ENCODE measurements at places on chromosomes 1 and 21. TPM values are rescaled to one million over a fixed set of nuclear protein-coding genes. Genes with fewer than 3 reads are reported as not detected.

GRCh38 chr1:217059401-217059800, 336.2 kb upstream of the ESRRG start:
- no peak for DNase-seq
- H3K27ac ChIP-seq = no peak overlapping the region
- H3K4me1 ChIP-seq = no peaks in the 10 kb centered on the region
- no peak overlapping the region for H3K4me3 ChIP-seq
- H3K27me3 ChIP-seq = no peaks in the 10 kb centered on the region

DNA sequence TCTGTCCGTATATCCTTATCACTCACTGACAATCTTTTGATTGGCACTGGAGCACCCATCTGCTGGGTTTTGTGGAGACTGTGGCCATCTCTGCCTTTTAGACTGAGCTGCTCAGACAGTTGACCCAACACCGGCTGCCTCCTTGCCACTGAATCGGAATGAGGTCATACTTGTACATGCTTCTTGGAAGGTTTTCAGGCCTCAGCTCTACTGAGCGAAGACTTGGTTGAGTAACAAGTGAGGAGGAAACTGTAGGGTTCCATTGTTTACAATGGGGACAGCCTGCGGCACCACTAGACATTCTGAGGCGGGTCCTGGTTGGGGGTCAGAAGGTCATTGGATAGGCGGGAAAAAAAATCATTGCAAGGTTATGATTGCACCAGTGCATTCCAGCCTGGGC, 320.3 kb downstream of the KIF26B start:
- H3K4me3 ChIP-seq = no peak overlapping the region
- H3K27me3 ChIP-seq = peaks cover 21% of the 10 kb centered on the region
- no peak overlapping the region for H3K27ac ChIP-seq
- no peak for DNase-seq

DNA sequence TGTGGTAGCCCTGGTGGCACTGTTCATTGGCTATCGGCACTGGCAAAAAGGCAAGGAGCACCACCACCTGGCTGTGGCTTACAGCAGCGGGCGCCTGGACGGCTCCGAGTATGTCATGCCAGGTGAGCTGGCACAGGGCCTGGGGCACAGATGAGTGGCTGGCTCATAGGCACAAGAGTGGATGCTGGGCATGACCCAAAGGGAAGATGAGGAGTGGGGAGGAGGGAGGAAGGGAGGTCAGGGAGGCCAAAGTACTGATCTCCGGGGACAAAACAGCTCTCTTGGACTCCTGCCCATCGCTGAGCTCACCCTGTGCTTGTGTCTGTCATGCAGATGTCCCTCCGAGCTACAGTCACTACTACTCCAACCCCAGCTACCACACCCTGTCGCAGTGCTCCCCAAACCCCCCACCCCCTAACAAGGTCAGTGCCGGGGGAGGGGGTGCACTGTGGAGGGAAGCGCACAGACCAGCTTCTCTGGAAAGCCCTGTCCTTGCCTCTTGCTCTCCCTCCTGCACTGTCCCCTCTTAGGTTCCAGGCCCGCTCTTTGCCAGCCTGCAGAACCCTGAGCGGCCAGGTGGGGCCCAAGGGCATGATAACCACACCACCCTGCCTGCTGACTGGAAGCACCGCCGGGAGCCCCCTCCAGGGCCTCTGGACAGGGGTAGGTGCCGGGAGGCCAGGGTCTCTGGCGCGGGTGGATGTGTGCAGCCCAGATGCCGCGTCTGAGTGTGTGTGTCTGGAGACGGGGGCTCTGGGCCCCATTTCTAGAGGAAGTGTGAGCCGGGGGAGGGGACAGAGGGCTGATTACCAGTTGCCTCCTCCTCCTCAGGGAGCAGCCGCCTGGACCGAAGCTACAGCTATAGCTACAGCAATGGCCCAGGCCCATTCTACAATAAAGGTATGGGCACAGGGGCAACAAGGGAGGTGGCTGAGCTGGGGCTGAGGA, 7.3 kb upstream of the LRRC71 start:
- no peak overlapping the region for H3K27ac ChIP-seq
- peaks cover 12% of the 10 kb centered on the region for H3K27me3 ChIP-seq
- DNase-seq = no peak
- H3K36me3 ChIP-seq = no peaks in the 10 kb centered on the region

The TSNAX gene
- total RNA-seq = 55.2 TPM

The FOXJ3 gene
- 57.9 TPM for total RNA-seq

GRCh38 chr1:46544561-46545240, 6.7 kb downstream of the KNCN start:
- no peak for DNase-seq
- no peaks in the 10 kb centered on the region for H3K36me3 ChIP-seq
- peaks cover 11% of the 10 kb centered on the region for H3K4me1 ChIP-seq

The NPR1 gene
- total RNA-seq = not detected

- H3K27ac ChIP-seq = no peak overlapping the region
- peaks cover 26% of the 10 kb centered on the region for H3K4me1 ChIP-seq
- no peak overlapping the region for H3K4me3 ChIP-seq
- H3K36me3 ChIP-seq = no peaks in the 10 kb centered on the region
- no peak for DNase-seq
Observed at GRCh38 chr1:228169345-228169744, 3.7 kb downstream of the IBA57 start.

Data from natural killer cell treated with Interleukin-12 subunit alpha and Interleukin-12 subunit beta and Interleukin-15 and Interleukin-18, amount 100 ng/mL, for 72 hours (primary cell).